ENCODE measurements at places on chromosomes 5 and 9.

DNA sequence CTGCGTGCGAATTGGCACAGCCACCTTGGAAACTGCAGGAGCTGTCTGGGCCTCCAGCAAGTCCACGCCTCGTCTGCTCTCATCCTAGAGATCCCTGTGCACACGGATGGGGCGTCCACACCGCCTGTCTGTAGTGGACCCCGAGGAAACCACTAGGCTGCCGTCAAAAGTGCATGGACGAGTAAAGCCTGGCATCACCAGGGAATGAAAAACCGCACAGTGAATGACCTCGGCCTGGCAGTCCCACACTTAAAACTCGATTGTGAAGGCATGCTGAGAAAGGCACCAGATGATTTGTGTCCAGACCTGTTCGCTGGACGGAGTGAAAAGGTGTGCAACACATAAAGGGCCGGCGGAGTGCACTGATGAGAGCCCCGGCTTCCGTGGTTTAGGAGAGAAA lies 50.8 kb downstream of the MRPL36 start:
- peaks cover 95% of the 10 kb centered on the region for H3K27me3 ChIP-seq
- H3K36me3 ChIP-seq, result no peaks in the 10 kb centered on the region
- H3K4me3 ChIP-seq, result no peak overlapping the region
- H3K4me1 ChIP-seq, result no peaks in the 10 kb centered on the region
- no peak overlapping the region for H3K27ac ChIP-seq

GRCh38 chr5:17302106-17302505 lies 84.7 kb downstream of the BASP1 start:
- no peaks in the 10 kb centered on the region for H3K4me1 ChIP-seq
- H3K4me3 ChIP-seq, result no peak overlapping the region
- no peak overlapping the region for H3K27ac ChIP-seq
- no peaks in the 10 kb centered on the region for H3K36me3 ChIP-seq
- no peak for DNase-seq
- no peaks in the 10 kb centered on the region for H3K27me3 ChIP-seq

GRCh38 chr9:17578911-17579793 lies at the start of gene SH3GL2:
Gene SH3GL2 (plus strand): TSS chr9:17579066.
- H3K36me3 ChIP-seq, result no peaks in the 10 kb centered on the region
- no peaks in the 10 kb centered on the region for H3K4me1 ChIP-seq
- no peak within 1 kb of the TSS for H3K27ac ChIP-seq
- H3K27me3 ChIP-seq, result no peaks in the 10 kb centered on the region

DNA sequence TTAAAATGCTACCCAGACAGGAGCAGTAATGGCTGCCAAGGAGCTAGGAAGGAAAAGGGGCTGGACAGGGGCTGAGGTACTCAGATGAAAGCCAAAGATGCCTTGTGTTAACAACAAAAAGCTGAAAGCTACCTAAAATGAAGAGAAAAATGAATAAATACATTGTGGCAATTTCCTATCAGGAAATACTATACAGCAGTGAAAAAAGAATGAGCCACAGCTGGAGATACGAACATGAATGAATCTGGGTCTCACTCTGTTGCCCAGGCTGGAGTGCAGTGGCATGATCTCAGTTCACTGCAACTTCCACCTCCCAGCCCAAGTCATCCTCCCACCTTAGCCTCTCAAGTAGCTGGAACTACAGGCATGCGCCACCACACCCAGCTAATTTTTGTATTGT lies 6.3 kb downstream of the TNIP1 start:
- H3K27me3 ChIP-seq, result no peaks in the 10 kb centered on the region
- H3K4me3 ChIP-seq, result no peak overlapping the region
- DNase-seq, result no peak
- H3K4me1 ChIP-seq, result peaks cover under 1% of the 10 kb centered on the region

- DNase-seq, result no peak
- H3K27me3 ChIP-seq, result no peaks in the 10 kb centered on the region
- H3K36me3 ChIP-seq, result no peaks in the 10 kb centered on the region
These were observed 124.9 kb upstream of the SMARCA2 start for GRCh38 chr9:1890201-1890600.

GRCh38 chr9:123647145-123647544 lies 282.8 kb downstream of the DENND1A start:
- H3K27me3 ChIP-seq, result no peaks in the 10 kb centered on the region
- no peak overlapping the region for H3K4me3 ChIP-seq
- no peak for DNase-seq
- H3K27ac ChIP-seq, result no peak overlapping the region
- no peaks in the 10 kb centered on the region for H3K4me1 ChIP-seq

Data from MM.1S (cell line).